ENCODE measurements at places on chromosomes 2 and 18. TPM values are rescaled to one million over a fixed set of nuclear protein-coding genes. Genes with fewer than 3 reads are reported as not detected.

Gene LOXHD1
- polyA plus RNA-seq = not detected

Gene OXER1
- polyA plus RNA-seq = 0.37 TPM

Gene PPP4R1
- 101 TPM for polyA plus RNA-seq

Gene ANKRD53
- 0.72 TPM for polyA plus RNA-seq

Gene FAM228A
- 0.07 TPM for polyA plus RNA-seq

Gene TLK1
- polyA plus RNA-seq = 28.3 TPM

Gene CD226
- 0.04 TPM for polyA plus RNA-seq

Gene SLC8A1
- polyA plus RNA-seq = 19.3 TPM

GRCh38 chr2:216245391-216245975, 126.8 kb downstream of the MARCHF4 start:
- no peak for DNase-seq

DNA sequence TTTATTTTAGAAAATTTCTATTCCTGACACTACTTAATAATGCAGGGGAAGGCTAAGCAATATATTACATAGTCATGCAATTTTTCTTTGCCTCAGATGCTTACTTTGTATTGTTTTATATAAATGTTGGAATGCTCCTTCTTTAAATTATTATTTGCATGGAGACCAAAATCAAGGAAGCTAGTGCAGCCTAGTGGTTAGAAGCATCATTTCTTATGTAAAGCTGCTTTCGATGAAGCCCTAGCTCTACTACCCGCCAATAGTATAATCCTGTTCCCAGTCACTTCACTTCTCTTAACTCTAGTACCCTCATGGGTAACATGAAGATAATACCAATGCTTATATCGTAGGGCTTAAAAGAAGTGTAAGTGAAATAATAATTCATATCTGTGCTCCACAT, 198.9 kb downstream of the LRATD1 start:
- DNase-seq = no peak

GRCh38 chr2:54712516-54712915, 10.9 kb upstream of the EML6 start:
- no peak for DNase-seq

DNA sequence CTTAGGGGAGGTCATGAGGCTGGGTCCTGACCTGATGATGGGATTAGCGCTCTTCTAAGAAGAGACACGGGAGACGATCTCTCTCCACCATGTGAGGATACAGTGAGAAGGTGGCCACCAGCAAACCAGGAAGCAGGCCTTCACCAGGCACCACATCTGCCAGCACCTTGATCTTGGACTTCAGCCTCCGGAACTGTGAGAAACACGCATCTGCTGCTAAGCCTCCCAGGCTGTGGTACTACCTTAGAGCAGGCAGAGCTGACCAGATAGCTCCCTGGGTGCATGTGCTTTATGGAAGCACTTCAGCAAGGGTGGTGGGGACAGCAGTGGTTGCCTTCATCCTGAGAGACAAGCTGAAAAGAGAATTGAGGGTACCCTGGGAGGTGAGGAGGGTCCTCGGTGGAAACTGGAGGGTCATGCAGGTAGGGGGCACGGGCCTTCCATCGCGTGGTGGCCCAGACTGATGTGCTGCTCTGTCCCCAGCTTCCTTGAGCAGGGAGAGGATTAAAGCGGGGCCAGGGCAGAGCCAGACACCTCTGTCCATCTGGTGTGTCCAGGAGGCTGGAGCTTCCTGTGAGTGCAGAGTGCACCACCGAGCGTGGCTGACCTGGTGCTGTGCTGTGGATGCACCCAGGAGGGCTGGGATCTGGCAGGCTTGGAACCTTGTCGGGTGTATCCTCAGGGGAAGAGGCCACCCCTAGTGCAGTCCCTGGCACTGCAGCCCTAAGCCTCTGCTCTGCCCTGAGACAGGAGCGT, 42.9 kb upstream of the HS6ST1 start:
- DNase-seq = no peak

DNA sequence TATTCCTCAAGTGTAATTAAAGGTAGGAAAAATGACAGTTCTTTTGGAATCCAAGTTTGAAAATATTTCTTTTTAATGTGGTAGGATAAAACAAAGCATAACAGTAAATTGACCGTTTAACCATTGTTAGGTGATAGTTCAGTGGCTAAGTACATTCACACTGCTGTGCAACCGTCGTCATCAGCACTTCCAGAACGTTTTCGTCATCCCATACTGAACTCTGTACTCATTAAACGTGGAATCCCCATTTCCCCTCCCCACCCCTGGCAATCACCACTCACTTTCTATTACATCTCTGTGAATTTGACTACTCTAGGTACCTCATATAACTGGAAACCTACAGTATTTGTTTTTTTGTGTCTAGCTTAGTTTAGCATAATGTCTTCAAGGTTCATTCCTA, 32.9 kb upstream of the FZD5 start:
- no peak for DNase-seq

DNA sequence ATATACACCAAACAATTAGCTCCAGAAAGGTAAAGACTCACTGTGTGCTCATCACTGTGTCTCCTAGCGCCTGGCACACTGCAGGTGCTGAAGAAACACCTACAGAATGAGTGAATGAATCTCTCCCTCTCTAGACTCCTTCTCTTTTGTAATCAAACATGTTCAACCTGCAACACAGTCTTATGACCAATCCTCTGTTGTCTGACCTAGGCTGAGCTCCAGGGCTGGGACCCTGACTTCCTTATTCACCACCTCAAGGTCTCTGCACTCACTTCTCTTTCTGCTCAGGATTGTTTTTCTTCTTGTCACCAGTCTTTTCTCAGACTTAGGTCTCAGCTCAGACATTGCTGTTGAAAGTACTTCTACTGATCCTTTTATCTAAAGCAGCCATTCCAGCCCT, 9.8 kb downstream of the CKAP2L start:
- no peak for DNase-seq

- peak; percentile 73 for DNase-seq
These were observed 398.8 kb upstream of the TRIB2 start for GRCh38 chr2:12317814-12318426.

GRCh38 chr18:80191264-80191663, 56.0 kb downstream of the PARD6G start:
- DNase-seq = no peak

GRCh38 chr2:239138610-239139009, 262.2 kb downstream of the HDAC4 start:
- DNase-seq = no peak

DNA sequence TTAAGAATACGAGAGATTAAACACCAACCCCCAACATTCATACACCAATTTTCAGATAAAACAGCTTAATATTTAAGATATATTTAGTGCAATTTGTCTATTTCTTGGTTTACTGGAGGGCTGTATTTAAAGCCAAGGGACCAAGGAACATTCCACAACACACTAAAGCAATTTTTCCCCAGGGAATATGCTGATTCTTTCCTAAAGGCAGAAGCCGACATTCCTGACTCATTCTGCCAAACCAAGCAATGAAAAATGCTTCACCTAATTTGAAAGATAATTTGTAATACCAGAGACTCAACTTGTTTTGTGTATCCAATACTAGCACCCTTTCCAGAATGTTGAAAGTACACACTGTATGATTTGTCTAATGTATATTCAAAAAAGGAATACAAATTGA, 1267.6 kb upstream of the PIK3C3 start:
- no peak for DNase-seq

DNA sequence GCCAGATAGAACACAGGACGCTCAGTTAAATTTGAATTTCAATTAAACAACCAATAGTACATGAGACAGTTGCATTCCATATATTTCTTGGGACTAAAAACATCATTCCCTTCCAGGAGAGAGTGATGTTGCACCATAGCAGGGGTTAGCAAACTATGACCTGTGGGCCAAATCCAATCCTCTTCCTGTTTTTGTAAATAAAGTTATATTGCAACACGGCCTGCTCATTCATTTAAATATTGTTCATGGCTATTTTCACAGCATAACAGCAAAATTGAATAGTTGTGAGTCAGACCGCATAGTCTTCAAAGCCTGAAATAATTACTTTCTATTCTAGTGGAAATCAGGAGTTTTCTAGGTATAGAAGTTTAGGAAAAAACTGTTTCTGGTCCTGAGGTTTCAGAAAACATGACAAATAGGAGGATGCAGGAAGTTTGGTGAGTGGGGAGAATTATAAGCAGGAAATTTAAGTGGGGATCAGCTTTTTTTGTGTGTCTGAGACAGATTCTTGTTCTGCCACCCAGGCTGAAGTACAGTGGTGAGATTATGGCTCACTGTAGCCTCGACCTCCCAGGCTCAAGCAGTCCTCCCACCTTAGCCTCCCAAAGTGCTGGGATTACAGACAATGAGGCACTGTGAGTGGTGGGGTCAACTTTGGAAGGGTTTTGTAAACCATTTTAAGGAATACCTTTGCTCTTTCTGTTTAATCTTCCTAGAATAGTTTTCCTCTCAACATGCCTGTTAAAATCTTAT, 131.5 kb downstream of the SOCS6 start:
- no peak for DNase-seq

DNA sequence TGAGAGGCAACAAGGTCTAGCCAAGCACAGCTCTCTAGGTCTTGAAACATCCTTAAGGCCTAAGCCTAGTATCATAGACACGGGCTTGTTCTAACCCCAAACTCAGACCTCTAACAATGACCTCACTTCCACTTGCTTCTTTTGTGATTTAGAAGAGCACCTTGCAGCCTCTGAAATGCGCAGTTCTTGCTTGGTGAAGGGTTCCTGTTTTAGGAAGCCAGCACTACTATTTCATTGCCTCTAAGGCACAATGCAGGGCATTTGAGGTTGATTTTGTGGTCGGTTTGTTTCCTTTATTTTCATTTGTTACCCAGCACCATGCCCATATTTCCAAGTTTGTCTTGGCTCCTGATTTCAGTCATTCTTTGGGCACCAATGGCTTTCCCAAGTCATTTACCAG, 117.0 kb upstream of the CYP1B1 start:
- DNase-seq = no peak

GRCh38 chr2:160583146-160583535, 89.5 kb upstream of the RBMS1 start:
- DNase-seq = no peak
